CD8-positive, alpha-beta T cell (primary cell): ENCODE measurements at places on chromosomes 16 and 17. TPM values are rescaled to one million over a fixed set of nuclear protein-coding genes. Genes with fewer than 3 reads are reported as not detected.
A peak's percentile ranks its signal among the peaks of the same experiment; 100 is the strongest.

TBC1D3I gene
- 0.41 TPM for total RNA-seq

DNA sequence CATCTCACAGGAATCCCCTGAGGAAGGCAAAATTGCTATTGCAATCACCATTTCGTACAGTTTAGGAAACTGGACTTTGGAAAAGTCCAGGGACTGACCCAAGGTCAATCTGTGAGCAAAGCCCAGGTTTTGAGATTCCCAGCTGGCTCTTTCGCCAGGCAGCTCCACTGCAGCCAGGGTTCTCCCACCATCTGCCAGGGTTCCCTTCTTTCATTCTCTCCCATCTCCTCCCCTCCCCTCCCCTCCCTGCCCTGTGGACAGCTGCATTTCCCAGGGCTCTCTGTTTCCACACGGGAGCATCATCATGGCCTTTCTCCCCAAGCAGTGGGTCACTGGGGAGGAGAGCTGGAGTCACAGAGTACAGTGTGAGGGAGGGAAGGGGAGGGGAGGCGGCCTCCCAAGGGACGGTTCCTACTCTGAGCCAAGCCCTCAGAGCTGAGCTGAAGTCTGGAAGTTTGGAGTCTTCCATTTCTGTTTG, 11.9 kb upstream of the GSDMA start:
- DNase-seq, result no peak

DNA sequence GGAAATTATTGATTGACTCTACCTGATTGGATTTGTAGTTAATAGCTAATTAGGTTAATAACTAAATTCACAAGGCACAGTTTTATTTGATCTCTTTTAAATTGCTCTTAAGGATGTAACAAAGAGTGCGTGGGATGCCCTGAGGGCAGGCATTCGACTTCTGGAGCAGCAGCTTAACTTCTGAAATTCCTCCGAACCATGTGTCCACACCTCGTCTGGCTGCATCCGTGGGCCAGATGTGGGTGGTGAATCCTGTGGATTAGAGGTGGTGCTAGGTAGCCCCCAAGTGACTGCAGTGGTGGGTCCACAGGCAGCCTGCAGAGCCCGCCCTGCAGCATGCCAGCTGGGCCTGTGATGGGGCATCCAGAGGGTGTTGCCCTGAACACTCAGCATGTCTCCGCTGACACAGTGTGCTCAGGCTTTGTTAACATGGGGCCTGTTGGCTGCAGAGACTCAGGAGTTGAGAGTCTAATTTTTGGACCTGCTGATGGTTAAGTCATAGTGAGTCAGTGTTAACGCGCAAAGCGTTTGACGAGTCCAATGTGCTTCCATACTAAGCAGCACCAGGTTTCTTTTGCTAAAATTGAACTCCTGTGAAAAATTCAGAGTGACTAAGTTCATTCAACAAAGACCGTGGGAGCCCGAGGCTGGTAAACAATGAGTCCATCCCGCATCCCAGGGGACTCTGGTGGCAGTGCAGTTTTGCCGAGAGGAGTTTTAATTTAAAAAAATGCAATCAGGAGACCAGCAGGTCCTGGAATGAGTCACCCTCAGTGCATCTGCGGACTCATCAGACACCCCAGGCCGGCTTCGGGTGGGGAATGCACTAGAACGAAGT, 3.8 kb upstream of the NPB start:
- no peak for DNase-seq

DNA sequence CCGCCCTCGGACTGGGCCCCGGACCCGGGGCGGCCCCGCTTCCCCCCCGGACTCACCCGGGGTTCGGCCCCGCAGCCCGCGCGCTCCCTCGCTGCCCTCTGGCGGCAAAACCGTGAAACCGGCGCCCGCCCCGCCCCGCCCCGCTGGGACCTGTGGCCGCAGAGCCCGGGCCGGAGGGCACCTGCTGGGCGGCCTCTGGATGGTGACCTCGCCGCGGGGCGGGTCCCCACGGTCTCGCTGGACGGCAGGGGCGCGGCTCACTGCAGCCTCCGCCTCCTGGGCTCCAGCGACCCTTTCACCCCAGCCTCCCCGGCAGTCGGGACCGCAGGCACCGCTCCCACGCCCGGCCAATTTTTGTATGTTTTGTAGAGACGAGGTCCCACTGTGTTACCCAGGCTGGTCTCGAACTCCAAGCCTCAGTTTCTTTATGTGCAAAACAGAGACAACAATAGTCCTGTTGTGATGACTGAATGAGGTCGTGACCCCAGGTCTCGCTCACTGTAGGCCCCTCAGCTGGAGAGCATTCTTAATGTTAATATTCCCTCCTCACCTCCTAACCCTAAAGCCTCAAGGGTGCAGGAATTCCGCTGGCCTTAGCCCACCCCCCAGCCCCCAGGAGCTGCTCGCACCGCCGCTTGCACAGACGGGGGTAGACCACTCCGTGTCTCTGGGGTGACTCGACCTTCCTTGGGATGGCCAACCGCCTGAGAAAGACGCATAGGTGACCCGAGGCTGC, 33.7 kb upstream of the RPH3AL start:
- DNase-seq, result peak; percentile 76

GRCh38 chr17:7336240-7337175, at the start of gene ACAP1:
TSS of gene ACAP1 (plus strand) at chr17:7336529. CDS start at chr17:7336735, 206 bp downstream.
- peak; percentile 89 for DNase-seq

- no peak for DNase-seq
Measured at GRCh38 chr16:54932021-54932660, 1.5 kb downstream of the IRX5 start.

- DNase-seq, result no peak
Measured at GRCh38 chr17:74525465-74525725, 5.9 kb downstream of the CD300LB start.

GRCh38 chr17:77346765-77347164, 206.0 kb downstream of the SEC14L1 start:
- DNase-seq, result no peak

DNA sequence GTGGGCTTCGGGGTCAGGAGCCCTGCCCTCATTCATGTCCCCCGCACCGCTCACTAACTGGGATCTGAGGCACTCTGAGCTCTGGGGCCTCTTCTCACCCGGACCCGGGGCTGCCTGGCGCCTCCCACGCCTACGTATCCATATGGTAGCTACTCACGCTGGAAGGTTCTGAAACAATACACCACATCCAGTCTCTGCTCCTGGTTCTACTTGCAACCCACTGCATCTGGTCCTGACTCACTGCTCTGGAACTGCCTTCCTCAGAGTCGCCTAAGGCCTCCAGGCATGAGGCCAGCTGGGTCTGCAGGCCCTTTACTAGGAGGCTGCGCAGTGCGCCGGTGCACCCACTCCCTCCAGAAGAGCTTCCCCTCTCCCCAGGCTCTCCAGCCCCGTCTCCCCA, 18.1 kb downstream of the USP36 start:
- no peak for DNase-seq

DNA sequence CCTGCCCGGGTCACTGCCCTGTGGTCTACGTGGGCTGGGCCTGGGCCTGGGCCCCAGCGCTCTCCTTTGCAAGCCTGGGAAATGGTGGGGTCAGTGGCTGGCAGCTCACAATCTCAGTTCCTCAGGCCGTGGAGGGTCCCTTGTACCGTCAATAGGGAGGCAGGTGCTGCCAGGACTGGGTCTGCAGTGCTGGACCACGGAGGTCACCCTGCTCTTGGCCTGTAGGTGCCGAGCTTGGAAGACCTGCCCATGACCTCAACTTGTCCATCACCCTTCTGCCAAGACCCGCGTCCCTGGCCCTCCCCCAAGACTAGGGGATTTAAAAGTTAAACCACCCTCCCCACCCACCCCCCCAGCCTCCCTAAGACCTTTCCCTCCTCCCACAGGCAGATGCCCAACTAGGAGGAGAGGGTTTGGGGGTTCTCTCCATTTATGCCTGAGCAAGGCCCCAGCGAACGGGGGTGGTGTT, 2.5 kb downstream of the TBX2 start:
- DNase-seq, result no peak

- no peak for DNase-seq
Measured at GRCh38 chr17:57158325-57158724, 73.3 kb downstream of the AKAP1 start.

DNA sequence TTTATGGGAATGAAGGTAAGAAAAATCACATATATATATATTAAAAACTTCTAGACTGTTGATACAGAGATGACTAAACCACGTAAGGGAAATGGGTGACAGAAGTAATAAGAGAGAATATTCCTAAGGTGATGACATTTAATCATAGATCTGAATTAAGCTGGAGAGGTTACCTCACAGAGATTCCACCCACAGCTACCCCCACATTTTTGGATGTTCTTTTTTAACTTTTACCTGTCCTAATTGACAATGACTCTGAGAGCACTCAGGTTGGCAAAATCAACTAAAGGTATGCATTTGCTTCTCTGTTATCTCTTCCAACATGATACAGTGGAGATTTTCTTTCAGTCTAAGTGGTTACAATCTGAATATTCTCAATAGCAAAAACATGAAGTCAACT, 1280.6 kb downstream of the CDH11 start:
- no peak for DNase-seq

GRCh38 chr16:1612320-1613111, at the start of gene CRAMP1:
TSS of gene CRAMP1 (plus strand) at chr16:1612360. CDS start at chr16:1614640, 2,280 bp downstream.
- DNase-seq, result peak; percentile 14

DNA sequence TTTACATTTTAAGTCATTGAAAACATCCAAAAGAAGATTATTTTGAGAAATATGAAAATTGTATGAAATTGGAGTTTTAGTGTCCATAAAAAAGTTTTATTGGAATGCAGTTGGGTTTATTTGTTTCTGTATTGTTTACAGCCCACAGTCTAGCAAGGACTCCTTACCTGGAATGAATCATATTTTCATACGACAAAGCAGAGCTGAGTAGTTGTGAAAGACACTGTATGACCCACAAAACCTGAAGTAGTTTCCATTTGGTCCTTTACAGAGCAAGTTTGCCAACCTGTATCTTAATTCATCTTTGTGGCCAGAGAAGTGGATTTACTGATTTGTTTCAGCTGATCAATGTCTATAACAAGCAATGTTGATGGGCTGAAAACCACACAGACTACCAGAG, 10.3 kb downstream of the CCL18 start:
- DNase-seq, result no peak

- DNase-seq, result no peak
Measured at GRCh38 chr16:31006086-31006385, 4.4 kb downstream of the STX1B start.

- DNase-seq, result no peak
Measured at GRCh38 chr17:62030264-62030663, 34.8 kb downstream of the MED13 start.

- no peak for DNase-seq
Measured at GRCh38 chr17:72457712-72458111, 336.9 kb downstream of the SOX9 start.

GRCh38 chr16:777826-778225, 10.4 kb downstream of the RPUSD1 start:
- no peak for DNase-seq

- DNase-seq, result no peak
Measured at GRCh38 chr16:59971264-59971663, 1237.1 kb upstream of the GOT2 start.

GRCh38 chr16:24138575-24138974, 117.6 kb upstream of the CACNG3 start:
- no peak for DNase-seq

- no peak for DNase-seq
Measured at GRCh38 chr17:13557077-13557476, 44.7 kb downstream of the HS3ST3A1 start.

DNA sequence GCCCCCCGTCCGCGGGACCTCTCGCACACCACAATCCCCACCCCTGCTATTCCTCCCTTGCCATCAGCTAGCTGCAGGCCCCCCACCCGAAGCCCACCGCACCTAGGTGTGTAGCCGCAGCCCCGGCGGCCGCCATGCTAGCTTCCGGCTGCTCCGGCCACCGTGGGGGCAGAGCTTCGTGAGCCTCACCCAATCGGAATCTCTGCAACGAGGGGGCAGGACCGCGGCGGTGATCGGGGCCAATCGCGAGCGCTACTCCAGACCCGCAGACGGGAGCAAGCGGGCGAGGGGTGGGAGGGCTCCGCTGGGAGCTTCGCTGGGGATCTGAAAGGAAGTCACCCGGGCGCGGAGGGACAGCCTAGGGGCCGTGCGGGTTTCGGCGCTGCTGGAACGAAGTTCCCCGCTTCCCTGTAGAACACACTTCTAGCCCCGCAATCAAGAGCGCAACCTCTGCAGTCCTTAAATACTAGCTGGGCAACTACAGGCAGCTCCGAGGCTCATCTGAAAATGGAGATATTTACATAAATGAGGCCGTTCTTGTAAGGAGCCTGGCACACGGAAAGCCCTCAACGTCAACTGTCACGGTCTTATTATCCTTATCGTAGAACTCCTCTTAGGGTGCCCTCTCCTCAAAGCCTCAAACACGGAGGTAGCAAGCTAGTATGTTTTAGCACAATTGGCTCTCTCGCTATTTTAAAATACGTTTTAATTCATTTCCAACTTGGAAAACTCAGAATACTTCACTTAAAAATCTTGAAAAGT, at the start of gene PIGS:
PIGS (minus strand) TSS at position 164 of the 762 bp plus-strand sequence; CDS start at position 136, 28 bp downstream.
- peak; percentile 89 for DNase-seq
